Colonic mucosa (tissue), 4 donors: ENCODE measurements at places on chromosomes 2 and 18.

DNA sequence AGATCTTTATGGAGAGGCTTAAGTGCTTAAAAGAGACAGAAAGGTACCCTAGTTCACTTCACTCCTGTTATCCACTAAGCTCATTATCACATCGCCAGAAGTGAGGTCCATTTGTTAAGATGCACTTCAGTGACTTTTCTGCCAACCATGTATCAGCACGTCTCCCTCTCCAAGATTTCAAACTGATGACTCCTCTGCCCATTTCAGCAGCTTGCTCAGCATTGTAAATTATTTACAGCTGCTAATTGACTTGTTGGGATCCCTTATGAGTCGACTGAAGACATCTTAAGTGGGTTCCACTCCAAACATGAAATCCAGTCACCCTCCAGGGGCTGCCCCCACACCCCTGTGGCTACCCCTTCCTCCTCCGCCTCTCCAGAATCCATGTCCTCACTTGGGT, 37.3 kb downstream of the DIPK1C start:
- no peak for DNase-seq

DNA sequence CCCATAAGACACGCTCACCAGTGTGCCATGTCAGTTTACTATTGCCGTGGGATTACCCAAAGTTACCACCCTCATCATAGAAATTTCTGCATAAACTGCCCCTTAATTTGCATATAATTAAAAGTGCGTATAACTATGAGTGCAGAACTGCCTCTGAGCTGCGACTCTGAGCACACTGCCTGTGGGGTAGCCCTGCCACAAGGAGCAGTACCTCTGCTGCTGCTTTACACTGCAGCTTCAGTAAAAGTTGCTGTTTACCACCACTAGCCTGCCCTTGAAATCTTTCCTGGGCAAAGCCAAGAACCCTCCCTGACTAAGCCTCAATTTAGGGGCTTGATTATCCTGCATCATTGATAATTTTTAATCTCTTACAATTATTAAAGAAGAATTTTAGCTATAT, 213.9 kb upstream of the MAP2 start:
- no peak for DNase-seq

DNA sequence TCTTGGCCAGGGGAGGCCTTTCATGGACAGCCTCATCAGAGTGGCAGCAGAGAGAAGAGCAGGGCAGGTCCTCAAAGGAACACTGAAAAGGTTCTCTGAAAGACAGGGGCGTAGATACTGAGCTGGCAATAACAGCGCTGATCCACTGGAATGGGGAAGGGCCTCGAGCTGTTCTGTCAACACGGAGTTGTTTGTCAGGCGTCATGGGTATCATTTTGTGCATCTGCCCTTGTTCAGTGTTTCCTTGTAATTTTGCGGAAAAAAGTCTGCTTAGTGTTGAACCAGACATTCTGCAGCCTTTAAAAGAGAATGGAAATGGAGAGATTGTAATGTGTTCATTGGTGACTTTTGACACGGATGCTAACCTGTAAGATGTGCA, 21.5 kb downstream of the AGAP1 start:
- no peak for DNase-seq

GRCh38 chr2:144912206-144912605, 392.3 kb upstream of the ZEB2 start:
- no peak for DNase-seq

GRCh38 chr2:164877169-164877568, 35.5 kb upstream of the COBLL1 start:
- no peak for DNase-seq

- DNase-seq = no peak
Observed at GRCh38 chr18:853471-853870, 41.4 kb upstream of the YES1 start.

GRCh38 chr2:65292461-65293011, 64.9 kb downstream of the ACTR2 start:
- DNase-seq = no peak

GRCh38 chr2:202208526-202208925, 29.9 kb downstream of the SUMO1 start:
- no peak for DNase-seq

DNA sequence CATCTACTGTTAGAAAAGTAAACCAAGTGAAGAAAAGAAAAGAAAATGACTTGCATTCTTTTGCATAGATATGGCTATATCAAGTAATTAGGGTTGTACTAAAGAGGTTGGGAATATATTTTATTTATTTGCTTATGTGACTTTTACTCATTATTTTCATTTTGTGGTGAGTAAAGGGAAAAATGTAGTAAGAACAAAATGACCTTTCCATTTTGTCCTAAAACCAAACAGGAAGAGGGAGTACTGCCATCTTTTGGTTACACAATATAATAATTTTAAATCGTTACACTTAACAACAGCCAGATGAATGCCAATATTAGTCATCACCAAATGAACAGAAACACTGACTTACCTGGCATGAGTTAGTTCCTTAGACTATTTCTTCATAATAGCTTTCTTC, 47.3 kb upstream of the NDUFV2 start:
- DNase-seq = no peak

- no peak for DNase-seq
Observed at GRCh38 chr2:226320076-226320948, 479.3 kb downstream of the IRS1 start.

DNA sequence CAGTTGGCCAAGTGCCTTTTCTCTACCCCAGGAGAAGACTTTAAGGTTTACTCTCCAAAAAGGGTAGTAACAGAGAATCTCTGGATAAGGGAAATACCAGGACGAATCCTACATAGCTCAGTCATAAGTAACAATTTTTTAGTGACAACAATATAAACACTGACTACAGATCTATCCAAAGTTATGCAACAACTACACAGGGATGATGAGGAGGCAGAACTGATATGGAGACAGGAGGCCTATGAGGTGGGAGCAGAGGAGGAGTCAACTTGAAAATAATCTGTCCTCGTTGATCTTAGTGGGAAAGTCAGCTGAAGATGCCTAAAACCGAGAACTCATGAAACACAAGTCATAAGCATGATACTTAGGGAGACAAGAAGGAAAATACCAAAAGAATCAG, 40.2 kb downstream of the SLC35F5 start:
- DNase-seq = no peak

DNA sequence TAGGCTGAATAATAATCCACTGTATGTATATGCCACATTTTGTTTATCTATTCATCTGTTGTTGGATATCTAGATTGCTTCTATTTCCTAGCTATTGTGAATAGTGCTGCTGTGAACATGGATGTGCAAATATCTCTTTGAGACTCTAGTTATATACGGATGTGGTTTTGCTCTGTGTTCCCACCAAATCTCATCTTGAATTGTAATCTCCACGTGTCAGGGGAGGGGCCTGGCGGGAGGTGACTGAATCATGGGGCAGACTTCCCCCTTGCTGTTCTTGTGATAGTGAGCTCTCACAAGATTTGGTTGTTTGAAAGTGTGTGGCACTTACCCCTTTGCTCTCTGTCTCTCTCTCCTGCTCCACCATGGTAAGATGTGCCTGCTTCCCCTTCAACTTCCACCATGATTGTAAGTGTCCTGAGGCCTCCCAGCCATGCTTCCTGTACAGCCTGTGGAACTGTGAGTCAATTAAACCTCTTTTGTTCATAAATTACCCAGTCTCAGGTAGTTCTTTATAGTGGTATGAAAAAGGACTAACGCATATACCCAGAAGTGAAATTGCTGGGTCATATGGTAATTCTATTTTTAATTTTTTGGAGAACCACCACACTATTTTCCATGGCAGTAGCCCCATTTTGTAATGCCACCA, 86.1 kb upstream of the UPP2 start:
- DNase-seq = no peak

GRCh38 chr18:58792086-58792485, 72.6 kb upstream of the ZNF532 start:
- no peak for DNase-seq

- DNase-seq = no peak
Observed at GRCh38 chr2:128273469-128274081, 45.1 kb downstream of the HS6ST1 start.

GRCh38 chr18:56889621-56890020, 238.5 kb downstream of the WDR7 start:
- no peak for DNase-seq

DNA sequence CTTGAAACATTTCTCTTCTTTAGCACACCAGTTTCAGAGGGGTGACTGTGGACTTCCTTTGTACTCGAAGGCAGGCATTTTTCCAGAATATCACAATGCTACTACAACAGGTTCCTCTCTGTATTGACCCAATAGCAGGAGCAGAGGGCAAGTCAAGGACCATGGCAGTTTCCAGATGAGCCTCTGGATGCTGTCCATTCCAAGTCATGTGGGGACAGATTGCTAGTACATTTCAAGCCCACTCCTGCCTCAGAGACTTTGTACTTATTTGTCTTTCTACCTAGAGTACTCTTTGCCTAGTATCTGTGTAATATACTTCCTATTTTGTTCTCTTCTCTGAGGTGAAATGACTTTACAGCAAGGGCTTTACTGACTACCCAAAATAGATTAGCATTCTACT, 373.9 kb downstream of the PIK3C3 start:
- DNase-seq = no peak

DNA sequence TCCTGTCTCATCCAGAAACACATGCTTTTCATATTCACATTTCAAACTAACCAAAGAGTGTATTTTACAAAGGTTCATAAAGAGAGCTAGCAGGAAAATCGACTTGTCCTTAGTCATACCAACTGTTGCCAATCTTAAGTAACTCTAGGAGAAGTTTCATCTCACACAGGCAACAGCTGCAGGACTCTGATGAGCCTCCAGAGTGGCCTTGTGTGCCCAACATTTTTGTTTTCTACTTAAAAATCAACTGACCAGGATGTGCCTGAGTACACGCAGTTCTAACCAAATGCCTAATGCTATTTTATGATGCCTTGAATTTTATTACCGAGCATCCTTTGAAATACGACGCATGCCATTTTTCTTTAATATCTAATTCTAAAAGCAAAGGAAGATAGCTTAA, 595.9 kb upstream of the LRRTM4 start:
- DNase-seq = no peak

GRCh38 chr2:138640921-138641676, 139.1 kb downstream of the NXPH2 start:
- DNase-seq = no peak

DNA sequence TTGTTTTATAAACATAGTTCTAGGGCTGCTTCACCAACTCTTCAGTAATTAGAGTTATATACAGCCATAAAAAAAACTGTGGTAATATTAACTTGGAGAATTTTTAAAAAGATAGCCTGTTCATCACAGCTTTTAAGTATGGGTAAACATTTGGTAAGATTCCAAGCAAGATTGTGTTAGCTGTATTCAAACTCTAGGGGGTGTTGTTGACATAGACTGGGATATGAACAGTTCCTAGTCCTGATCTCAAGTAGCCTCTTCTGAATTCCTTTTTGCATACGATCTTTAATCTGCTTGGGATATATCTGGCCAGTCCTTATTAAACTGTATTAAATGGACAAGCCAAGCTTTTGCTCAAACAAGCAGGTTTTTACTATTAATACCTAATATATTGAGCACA, 13.4 kb downstream of the NOP58 start:
- no peak for DNase-seq

GRCh38 chr2:70626254-70626990, 72.8 kb upstream of the TGFA start:
- no peak for DNase-seq

DNA sequence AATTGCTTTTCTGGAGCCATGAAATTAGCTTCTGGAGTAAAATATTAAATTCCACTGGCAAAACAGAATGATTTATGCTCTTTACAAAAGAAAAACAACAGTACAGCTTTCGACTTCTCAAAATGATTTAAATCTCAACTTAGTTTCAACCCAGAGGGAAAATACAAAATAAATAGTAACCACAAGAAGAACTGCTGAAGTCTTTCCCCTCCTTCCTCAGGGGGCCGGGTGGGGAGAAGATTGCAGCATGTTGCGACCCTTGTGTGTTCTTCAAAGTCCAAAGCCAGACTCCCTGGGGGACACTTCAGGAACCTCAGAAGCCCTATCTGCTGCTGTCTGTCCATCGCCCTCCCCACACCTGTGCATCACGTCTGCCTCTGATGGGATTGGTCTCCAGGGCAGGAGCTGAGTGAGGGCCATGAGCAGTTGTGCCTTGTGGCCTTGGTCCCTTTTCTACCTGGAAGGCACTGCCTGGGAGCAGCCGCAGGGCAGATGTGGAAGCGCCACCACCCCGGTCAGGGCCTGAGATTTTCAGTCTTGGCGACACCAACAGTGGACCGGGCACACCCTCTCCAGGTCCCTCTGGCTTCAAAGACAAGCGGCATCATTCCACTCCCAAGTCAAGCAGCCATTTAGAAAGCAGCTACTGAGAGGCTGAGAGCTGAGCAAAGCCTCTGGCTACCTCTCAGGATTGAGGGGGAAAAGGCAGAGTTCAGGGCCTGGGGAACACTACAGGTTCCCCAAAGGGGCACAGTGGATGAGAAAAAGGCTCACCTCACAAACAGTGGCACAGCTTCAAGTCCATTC, 210.1 kb upstream of the RAB6C start:
- DNase-seq = no peak

- no peak for DNase-seq
Observed at GRCh38 chr2:141957827-141958450, 172.9 kb downstream of the LRP1B start.

GRCh38 chr2:207928079-207928478, 97.2 kb downstream of the PLEKHM3 start:
- peak; percentile 41 for DNase-seq

DNA sequence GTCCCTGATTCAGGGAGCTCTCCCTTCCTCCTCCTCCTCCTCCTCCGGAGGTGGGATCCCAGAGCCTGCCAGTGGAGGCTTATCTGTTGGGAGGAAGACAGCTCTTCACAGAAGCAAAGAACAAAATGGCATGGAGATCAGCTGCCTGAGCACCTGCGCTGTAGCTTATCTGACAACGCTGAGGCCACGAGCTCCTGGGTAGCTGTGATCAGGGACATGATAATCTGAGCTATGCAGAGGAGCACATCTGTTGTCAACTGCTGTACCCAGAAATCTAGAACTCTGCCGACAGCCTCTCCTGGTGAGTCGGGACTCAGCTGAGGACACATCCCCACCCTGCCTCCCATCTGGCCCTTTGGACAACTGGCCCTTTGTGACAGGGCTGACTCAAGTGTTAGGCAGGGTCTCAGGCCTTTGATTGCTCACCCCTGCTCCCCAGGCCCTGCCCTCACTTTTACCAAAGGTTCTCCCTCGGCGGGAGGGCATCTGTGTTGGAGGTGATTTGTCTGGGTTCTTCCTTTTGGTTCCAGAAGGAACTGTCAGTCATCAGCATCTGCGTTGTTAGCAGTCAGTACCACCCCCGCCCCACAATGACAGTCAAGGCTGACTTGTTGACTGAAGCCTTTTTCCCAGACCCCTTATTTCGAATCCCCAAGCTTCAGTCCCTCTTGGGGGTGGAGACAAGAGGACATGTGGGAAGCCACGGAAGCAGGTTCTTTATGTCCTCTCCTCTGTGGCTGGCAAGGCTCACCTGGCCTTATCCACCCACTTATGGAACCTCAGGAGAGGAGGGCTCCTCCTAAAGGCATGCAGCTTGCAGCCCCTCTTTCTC, 5.9 kb upstream of the CNNM3 start:
- DNase-seq = no peak

- DNase-seq = no peak
Observed at GRCh38 chr2:25380586-25381375, 39.1 kb upstream of the DNMT3A start.

GRCh38 chr18:31407649-31408048, 31.1 kb downstream of the DSG4 start:
- DNase-seq = no peak

- no peak for DNase-seq
Observed at GRCh38 chr2:165440367-165440766, 29.1 kb upstream of the CSRNP3 start.

GRCh38 chr2:174138161-174138560, 110.2 kb downstream of the OLA1 start:
- DNase-seq = no peak

- peak; percentile 68 for DNase-seq
Observed at GRCh38 chr2:127128445-127128904, 21.5 kb upstream of the BIN1 start.

GRCh38 chr2:172288603-172289002, 138.8 kb upstream of the ITGA6 start:
- no peak for DNase-seq
